ENCODE measurements at places on chromosomes 2 and 18.

- no peak for DNase-seq
These were observed 92.6 kb downstream of the ITGB1BP1 start for GRCh38 chr2:9330612-9331270.

GRCh38 chr2:3180082-3180908 lies 197.3 kb downstream of the EIPR1 start:
- DNase-seq, result no peak

GRCh38 chr2:130313812-130314334 lies 28.8 kb upstream of the IMP4 start:
- no peak for DNase-seq

DNA sequence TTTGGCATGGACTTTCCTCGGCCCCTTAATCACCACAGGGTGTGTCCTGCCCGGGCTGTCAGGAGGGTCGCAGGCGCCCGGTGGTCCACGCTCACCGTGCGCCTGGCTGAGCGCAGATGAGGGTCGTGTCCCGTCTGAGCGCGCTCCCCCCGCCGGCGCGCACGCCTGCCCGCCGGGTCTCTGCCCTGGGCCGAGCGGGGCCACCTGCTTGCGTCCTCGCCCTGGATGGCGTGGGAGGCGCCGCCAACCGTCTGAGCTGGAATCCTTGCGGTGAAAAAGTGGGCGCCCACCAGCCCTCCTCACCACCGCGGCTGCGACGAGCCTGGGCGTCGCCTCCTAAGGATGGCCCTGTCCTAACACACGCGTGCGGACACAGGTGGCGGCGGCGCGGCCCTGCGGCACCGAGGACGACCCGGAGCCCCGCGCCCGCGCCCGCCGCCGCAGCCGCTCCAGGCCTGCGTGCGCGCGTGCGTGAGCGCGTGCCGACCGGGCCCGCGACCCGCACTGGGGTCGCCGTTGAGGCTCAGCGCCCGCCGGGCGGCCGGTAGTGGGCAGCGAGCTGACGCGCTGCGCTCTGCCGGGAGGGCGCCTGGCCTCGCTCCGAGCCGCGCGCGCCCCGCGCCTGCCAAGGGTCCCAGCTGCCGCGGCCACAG lies 126.6 kb downstream of the ARHGEF4 start:
- DNase-seq, result no peak

- no peak for DNase-seq
These were observed 211.9 kb downstream of the SOCS6 start for GRCh38 chr18:70500748-70501147.

Measured in left renal pelvis (tissue), 4 donors.